Brain microvascular endothelial cell (primary cell): ENCODE measurements at places on chromosomes 6 and 20.

DNA sequence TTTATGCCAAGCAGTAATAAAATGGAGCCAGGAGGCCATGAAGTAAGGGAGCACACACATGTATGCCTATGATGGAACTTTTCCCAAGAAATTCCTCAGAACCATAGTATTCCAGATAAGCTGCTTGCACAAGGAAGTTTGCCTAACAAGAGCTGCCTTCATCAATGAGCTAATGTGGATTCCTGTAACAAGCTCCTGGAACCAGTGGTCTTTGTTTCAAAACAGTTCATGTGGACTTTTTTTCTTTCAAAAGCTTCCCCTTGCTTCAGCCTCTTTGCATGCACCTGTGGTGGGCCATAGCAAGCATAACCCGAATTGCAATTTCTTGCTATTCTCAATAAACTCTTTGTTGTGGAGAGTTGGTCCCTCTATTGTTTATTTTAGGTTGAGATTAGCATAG, 359.6 kb downstream of the UTRN start:
- DNase-seq = no peak

DNA sequence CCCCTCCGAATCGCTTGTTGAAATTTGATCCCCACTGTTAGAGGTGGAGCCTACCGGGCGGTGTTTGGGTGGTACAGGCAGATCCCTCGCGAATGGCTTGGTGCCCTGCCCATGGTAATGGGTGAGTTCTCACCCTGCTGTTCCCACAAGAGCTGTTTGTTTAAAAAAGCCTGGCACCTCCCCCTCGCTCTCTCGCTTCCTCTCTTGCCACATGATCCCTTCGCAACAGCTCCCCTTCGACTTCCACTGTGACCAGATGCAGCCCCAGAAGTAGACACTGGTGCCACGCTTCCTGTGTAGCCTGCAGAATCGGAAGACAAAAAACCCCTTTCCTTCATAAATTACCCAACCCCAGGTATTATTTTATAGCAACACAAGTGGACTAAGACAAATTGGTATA, 292.2 kb upstream of the QKI start:
- DNase-seq = no peak

DNA sequence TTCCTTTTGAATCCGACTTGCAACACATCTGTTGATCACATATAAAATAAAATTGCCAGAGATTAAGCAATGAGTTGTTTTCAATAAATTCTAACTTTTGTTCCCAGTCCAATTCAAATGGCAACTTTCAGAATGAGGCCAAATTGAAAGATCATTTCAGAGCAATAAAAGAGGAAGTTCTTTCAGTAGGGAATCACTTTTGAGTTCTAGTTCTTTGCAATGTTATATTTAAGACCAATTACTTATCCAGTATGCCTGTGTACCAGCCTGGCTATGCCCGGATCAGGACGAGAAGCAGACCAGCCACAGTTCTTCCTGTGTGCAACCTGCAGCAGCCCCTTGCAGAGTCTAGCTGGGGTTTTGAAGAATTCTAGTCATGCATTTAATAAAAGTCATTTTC, 232.5 kb downstream of the BTBD9 start:
- DNase-seq = no peak

DNA sequence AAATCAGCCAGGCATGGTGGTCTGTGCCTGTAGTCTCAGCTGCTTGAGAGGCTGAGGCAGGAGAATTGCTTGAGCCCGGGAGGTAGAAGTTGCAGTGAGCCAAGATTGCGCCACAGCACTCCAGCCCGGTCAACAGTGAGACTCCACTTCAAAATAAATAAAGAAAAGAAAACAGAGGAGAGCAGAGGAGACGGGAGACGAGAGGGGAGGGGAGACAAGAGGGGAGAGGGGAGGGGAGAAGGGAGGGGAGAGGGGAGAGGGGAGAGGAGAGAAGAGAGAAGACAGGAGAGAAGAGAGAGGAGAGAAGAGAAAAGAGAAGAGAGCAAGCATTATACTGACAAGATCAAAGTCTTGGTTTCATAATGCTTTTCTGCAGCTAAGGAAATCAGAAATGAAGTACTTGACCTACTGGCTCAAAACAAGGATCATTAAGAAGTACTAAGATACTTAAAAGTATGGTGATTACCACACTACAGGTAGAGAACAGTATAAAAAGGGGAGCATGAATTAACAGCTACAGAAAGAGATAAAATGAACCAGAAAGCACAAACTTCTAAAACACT, 30.5 kb downstream of the FAM8A1 start:
- DNase-seq = peak; percentile 39

- peak; percentile 90 for DNase-seq
Measured at GRCh38 chr6:108622641-108623298, 62.1 kb downstream of the FOXO3 start.

- no peak for DNase-seq
Measured at GRCh38 chr20:45392733-45393132, 14.6 kb upstream of the TP53TG5 start.

DNA sequence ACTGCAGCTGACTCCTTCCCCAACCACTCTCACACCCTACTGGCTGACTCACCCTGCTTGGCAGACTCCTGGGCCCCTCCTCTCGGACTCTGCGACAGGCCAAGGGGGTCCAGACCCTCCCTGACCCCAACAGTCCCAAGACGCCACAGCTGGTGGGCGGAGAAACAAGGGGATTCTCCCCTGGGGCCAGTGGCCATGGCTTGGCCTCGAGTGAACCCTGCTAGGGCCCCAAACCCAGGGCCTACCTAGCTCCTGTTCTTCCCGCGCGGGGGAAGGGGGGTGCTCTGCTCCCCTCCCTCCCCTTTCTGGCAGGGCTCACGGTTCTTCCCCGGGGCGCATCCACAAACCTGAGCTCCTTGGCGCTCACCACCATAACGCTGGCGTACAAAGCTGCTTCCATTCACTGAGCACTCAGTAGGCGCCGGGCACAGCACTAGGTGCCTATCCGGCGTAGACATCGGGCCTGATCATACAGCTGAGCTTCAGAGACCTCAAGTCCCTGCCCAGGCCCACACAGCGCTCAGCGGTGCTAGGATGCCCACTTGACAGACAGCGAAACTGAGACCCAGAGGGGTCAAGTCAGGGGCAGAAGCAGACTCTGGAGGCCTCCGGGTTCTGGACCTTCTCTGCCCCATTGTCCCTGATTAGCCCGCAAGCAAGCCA, 597 bp downstream of the ADA start:
- DNase-seq = no peak

DNA sequence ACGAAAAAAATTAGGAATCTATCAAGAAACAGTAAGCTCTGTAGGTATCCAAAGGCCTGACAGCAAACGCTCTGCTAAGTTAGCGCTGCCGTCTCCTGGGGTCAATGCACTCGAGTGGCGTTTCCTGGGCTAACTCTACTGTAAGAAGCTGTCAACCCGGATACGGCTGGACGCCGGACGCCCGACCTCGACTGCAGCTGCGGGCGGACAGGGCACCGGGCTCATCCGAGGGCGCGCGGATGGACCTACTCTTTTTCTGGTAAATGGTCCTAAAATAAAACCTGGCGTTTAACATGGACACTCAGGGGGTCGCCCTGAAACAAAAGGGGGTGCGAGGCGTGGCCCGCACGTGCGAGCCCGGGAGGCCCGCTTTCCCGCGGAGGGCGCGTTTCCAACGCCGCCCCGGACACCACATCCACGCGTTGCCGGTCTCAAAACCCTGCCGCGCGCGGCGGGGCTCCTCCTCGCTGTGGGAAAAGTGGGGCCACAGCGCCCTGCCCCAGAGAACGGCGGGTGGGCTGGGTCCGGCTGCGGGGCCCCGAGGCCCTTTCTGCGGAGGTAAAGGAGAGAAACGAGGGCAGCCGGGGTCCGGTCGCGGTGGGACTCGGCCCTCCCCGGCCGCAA, 537 bp downstream of the TCP1 start:
- DNase-seq = peak; percentile 28

- DNase-seq = no peak
Measured at GRCh38 chr6:134983823-134984222, 33.9 kb upstream of the ALDH8A1 start.

- peak; percentile 21 for DNase-seq
Measured at GRCh38 chr6:22392711-22393110, 95.9 kb upstream of the PRL start.

DNA sequence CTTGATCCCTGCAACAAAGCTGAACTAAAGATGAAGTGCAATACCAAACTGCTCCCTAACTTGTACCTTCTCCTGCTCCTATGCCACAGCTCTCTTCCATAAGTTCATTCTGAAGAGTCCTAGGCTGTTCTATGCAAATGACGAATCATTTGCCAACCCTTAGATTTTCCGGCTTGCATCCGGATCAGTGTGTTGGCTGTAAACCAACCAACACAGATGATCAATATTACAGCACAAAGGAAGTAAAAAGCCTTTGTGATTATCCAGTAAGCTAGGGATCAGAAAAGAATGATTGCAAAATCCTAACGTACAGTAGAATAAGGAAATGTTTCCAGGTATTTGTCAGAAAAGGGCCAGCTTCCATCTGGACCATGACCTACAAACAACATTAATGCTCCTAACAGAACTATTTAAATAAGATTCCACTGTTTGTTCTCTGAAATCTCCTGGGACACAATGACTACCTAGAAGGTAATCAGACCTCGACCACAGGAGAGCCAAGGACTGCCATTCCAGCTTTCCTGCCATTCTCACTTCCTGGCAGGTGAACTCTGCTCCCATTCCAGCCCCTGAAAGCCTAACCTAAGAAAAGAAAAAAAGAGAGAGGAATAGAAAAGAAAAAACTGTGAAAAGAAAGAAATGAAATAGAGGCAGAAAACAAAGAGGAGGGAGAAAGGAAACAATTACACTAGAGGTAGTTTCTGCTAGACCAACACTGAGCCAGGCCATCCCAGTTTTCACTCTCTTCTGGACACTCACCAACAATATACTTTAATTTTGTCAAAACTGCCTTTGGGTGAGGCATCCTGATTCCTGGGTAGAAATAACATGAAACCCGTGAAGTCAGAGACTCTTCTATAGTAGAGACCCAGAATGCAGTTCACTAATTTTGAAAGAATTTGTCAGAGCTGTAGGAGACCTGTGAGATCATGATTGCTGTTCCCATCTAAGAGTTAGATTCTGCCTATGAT, 19.7 kb downstream of the GMDS start:
- DNase-seq = no peak

- DNase-seq = no peak
Measured at GRCh38 chr20:60048634-60049521, 90.7 kb downstream of the CDH26 start.

DNA sequence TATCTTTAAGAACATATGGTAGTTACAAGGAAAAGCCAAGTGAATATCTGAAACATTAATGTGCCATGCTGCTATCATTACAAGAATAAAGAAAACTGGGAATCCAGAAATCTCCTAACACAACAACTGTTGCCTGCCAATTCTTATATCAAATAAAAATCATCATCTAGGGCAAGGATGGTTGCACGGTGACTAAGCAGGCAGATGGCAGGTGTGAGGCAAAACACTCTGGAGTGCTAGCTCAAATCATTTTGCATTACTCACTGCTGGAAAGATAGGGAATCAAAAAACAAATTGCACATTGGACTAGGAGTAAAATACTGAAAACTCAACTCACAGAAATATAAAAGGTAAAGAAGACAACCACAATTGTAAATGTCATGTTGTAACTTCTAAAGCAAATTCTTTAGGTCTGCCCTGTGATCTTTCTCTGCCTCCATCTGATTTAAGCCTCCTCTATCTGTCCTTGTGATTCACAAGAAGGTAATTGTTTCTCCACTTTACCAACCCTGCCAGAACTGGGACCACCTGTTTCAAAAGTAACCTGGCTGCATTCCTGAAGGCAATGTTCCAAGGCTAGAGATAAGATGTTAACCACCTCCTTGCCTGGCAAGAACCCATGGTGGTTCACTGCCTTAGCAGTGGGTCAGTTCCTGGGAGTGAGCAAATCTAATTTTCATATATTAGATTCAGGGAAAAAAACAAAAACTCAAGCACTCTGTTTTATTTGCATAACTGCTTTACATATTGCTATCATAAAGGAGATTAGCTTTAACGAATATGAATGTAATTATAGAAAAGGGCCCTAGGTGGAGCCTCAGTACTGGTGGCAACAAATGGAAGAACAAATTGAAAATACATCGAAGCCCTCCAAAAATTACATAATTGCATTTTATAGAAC, 33.1 kb upstream of the LCA5 start:
- peak; percentile 72 for DNase-seq

DNA sequence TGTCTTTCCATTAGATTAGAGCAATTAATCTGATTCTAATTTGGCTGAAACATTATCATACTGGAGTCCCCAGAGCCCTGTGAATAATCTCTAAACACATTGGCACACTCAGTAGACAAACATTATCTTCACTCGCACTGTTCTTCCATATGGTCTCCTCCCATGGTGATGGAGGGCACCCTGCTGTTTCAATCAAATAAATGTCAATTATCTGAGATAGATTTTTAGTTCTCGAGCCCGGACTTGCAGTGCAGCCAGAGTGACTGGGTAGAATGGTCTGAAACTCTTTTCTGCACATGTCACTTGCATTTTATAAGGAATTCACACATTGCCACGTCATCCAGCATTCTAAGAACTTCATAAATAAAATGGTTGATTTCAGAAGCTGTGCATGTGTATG, 90.6 kb upstream of the MAP3K7 start:
- no peak for DNase-seq

- DNase-seq = no peak
Measured at GRCh38 chr6:121042766-121043165, 291.5 kb downstream of the TBC1D32 start.

DNA sequence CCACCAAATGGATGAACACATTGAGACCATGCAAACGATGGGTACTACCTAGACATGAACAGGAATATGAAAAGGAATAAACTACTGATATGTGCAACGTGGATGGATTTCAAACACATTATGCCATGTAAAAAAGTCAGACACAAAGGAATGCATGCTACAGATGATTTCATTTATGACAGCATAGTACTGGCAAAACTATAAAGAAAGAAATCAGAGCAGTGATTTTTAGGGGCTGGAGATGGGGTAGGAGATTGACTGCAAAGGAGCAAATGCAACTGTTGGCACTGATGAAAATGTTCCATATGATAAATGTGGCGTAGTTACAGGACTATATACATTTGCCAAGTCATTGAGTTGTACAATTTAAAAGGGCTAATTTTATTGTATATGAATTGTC, 13.4 kb upstream of the COL12A1 start:
- DNase-seq = no peak

GRCh38 chr6:104809116-104809515, 50.6 kb downstream of the HACE1 start:
- DNase-seq = no peak

DNA sequence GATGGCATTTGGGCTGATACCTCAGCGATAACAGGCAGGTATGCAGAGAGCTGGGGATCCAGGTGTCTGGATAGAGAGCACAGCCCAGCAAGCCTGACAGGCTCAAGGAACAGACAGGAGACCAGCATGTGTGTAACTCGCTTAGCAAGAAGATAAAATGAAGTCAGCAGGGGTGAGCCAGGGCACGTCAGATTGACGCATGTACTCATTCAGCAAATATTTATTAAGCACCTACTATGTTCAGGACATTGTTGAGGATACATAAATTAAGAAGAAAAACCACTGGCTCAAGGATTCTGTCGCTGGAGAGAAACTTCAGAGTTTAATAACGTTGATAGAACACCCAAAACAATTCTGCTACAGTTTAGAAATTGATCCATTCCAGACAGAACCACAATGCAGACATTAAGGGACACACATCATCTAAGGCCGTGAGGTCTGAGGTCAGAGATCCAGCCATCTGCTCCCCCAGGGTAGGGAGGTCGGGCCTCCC, 1.0 kb upstream of the DUSP22 start:
- peak; percentile 24 for DNase-seq
